NCI-H2171 (cell line): ENCODE measurements at places on chromosomes 1 and 21.
A peak's percentile ranks its signal among the peaks of the same experiment; 100 is the strongest.

DNA sequence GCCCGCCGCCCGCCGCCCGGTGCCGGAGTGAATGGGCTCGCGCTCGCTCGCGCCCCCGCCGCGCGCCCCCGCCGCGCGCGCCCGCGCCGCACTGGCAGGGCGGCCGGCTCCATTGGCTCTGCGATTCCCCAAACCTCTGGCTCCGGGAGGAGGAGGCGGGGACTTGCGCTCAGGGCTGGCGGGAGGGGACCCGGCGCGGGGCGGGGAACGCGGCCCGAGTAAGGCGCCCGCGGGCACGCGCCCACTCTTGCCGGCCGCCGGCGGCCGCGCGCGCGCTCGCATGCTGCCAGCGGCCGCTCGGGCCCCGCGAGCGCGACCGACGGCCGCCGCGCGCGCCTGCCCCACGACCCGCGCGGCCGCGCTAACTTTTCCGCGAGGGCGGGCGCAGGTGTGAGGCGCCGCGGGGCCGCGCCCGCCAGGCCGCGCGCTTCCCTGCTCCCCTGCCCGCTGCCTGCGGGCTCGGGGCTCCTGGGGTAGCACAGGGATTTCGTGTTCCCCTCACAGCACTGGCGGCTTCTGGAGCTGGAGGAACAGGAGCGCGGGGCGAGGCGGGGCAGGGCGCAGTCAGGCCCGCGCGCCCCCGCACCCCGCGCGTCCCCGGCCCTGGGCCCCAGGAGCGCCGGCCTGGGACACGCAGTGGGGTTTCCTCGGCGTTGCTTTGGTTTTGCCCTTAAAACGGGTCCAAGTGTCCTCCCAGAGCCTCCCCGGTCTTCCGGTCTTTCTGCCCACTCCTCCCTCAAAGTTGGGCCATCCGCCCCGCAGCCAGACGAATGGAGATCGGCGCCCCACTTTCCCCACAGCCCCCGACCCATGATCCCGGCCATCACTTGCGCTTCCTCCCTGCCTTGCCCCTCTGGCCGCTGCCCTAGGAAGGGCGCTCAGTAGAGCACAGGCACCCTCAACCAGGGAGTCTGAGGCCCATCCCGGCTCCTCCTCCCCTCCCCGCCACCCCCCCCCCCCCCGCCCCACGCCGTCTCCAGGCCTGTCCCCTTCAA is 101.5 kb downstream of the CASZ1 start:
- DNase-seq, result peak; percentile 87

DNA sequence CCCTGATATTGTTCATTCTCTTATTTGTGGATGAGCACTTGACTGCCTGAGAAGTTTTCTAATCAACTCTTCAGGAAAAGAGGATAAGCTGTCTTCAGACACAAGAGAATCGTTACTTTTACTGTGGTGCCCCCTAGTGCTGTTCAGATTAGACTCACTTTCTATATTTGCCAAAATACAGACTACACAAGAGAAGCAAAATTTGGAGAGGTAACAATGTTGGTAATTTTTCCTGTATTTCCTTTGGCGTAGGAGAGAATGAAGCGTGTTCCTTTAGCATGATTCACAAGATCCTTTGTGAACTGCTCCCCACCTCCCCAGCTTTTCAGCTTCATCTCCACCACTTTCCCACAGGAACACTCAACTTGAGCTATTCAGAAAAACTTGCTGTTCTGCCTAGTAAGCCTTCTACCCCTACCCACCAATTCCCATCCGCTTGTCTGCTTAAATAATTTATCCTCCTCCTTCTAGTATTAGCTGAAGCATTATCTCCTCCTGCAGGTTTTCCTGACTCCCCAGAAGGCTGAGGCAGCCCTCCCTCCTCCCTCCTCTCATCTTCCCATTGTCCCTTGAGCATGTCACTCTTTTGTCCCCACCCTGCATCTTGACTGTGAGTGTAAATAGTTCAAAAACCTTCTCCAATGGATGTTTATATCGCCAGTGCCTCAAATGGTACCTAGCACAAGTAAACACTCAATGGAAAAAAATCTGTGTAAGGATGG is 4.5 kb downstream of the TNFSF4 start:
- DNase-seq, result no peak

- DNase-seq, result no peak
Observed at GRCh38 chr1:57897581-57897980, 473.7 kb upstream of the DAB1 start.

DNA sequence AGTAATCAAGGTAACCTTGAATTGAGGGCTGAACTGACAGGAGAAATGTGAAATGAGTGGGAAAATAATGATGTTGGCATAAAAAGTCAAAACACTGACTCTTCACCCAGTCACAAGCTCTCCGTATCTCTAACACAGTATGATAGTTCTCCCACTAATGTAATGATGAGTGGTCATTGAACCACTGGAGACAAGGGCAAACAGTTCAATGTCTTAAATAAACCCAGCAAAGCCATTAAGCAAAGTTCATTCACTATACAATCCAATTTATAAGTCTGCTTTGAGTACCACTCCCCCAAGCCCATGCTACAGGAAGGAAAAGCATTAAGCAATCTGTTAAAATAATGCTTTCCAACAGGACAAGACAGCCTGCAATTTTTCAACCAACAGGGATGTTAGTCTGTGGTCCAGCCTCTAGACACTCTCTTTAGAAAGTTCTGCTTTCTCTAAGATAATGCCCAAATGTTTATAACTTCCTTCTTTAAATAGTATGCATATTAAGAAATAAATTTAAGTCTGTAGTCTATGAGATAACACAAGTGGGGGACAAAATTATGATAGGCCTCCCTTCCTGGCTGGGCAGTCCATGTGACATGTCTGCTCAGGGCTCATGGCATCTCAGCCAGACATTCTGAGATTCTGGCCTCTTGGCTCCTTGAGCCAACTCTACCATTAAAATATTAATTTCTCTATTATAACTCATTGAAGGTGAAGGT is 25.5 kb upstream of the DDAH1 start:
- no peak for DNase-seq

GRCh38 chr1:233253832-233254331 is 41.6 kb downstream of the PCNX2 start:
- no peak for DNase-seq

DNA sequence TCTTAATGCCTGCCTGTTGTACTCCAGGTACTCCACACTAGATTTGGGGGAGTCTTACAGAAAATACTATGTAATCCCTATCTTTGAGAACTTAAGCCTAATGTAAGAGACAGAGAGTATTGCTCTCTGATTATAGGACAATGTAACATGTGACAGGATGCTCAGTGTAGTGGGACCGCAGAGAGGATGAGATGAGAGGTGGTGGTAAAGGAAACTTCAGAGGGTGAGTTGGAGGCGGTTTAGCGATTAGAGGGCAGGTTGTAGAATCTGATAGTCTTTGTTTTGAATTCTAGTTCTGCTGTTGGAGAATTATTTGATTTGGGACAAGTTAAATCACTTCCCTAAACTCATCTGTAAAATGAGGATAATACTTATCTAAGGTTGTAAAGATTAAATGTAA is 5.4 kb downstream of the SOAT1 start:
- no peak for DNase-seq

- DNase-seq, result no peak
Observed at GRCh38 chr1:247551721-247552120, 2.8 kb downstream of the GCSAML start.

DNA sequence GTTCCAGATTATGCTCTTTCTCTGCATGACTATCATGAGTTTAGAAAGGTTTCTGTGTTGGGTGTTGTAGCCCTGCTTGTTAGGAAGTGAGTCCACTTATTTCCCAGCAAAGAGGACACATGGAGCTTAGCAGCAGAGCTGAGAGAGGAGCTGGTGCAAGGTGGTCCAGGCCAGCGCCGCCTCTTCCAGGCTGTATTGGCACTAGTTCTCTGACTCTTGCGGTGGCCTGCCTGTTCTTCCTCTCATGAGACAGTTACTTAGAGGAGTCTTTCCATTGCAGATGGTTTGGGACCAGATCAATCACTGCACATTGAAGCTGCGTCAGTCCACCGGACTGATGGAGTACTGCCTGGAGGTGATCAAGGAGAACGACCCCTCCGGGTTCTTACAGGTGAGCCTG is 38.0 kb downstream of the TRIM67 start:
- no peak for DNase-seq

DNA sequence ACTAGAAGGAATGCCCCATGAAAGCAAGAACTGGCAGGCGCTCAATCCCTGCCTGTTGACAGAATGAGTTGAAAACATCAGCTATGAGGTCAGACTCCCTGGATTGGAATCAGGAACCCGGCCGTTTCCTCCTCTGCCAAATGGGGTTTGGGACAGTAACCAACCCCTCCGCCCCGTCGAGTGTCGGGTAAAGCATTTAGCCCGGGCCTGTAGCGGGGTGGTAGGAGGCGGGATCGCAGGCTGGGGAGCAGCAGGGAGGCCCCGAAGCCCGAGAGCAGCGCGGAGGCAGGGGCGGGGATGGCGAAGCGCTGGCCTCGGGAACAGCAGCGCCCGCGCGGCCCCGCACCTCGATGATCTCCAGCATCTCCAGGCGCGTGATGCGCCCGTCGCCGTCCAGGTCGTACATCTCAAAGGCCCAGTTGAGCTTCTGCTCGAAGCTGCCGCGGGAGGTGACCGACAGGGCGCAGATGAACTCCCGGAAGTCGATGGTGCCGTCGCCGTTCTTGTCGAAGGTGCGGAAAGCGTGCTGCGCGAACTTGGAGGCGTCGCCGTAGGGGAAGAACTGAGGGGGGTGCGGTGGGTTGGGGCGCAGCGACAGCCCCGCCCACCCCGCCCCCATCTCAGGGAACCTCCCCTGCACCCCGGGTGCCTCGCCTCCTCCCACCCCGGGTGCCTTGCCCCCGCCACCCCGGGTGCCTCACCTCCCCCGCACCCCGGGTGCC is 7.5 kb downstream of the HPCAL4 start:
- no peak for DNase-seq

- DNase-seq, result no peak
Observed at GRCh38 chr21:35197992-35198431, 148.9 kb upstream of the RUNX1 start.

- no peak for DNase-seq
Observed at GRCh38 chr1:53197291-53198200, 922 bp downstream of the CPT2 start.

DNA sequence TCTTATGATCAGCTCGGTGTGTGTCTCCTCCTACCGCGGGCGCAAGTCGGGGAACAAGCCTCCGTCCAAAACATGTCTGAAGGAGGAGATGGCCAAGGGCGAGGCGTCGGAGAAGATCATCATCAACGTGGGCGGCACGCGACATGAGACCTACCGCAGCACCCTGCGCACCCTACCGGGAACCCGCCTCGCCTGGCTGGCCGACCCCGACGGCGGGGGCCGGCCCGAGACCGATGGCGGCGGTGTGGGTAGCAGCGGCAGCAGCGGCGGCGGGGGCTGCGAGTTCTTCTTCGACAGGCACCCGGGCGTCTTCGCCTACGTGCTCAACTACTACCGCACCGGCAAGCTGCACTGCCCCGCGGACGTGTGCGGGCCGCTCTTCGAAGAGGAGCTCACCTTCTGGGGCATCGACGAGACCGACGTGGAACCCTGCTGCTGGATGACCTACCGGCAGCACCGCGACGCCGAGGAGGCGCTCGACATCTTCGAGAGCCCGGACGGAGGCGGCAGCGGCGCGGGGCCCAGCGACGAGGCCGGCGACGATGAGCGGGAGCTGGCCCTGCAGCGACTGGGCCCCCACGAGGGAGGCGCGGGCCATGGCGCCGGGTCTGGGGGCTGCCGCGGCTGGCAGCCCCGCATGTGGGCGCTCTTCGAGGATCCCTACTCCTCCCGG is 1.5 kb downstream of the KCNC4 start:
- no peak for DNase-seq

- DNase-seq, result no peak
Observed at GRCh38 chr1:67816095-67816475, 17.2 kb downstream of the GNG12 start.

GRCh38 chr1:173406783-173407230 is 70.3 kb upstream of the PRDX6 start:
- DNase-seq, result no peak

- no peak for DNase-seq
Observed at GRCh38 chr1:95547005-95547404, 313.0 kb downstream of the RWDD3 start.

DNA sequence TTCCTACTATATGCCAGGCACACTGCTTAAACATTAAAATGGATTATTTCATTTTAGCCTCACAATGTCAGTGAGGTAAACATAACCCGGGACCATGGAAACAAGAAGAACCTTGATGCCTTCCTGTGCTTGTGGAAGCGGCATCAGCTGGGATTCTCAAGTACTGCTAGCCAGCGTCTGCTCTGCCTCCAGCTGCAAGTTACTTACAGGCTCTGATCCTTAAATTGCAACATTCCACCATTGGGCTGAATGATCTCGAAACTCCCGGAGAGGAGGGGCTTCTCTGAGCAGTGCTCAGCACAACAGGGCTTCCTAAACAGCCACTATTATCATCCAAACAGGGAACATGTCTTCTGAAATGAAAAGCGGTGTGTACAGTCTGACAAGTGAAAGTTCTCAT is 6.7 kb upstream of the MAN1C1 start:
- DNase-seq, result no peak

DNA sequence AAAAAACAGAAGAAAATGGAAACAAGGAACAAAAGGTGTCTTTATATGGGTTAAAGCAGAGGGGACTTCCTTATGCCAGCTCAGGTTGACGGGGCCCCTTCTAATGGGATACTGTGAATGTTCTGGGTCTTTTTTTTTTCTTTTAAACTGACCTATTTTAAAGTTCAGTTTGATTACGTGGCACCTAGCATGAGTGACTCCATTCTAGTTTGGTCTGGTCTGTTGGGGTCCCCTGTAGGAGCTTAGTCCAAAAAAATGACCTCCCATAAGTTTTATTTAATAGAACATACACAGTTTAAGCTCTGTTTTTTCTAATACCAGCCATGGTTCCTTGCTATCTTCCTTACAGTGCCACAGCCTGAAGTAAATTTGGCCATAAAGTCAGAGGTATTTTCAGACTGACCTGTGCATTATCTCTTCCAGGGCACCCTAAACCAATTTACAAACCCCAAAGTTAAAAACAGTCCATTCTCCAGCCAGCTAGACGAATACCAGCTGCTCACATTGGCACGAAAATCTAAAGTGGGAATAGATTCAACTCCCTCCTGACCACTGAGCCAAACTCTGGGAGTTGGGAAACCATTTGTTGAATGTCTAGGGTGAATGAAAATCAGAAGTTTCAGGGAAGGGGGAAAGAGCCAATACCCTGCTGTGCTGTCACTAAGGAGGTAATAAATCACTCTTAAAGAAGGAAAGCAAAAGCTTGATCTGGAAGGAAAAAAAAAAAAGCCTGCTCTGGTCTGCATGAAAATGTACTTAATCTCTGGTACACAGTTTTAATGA is 42.4 kb downstream of the AKNAD1 start:
- DNase-seq, result no peak

GRCh38 chr1:46718340-46718726 is 581 bp downstream of the EFCAB14 start:
- no peak for DNase-seq

GRCh38 chr1:102434421-102434820 is 437.7 kb upstream of the OLFM3 start:
- DNase-seq, result peak; percentile 31
